ENCODE measurements at places on chromosomes 13 and 19.

- peak; percentile 63 for DNase-seq
Measured at GRCh38 chr19:6393983-6394412, 1.0 kb upstream of the GTF2F1 start.

DNA sequence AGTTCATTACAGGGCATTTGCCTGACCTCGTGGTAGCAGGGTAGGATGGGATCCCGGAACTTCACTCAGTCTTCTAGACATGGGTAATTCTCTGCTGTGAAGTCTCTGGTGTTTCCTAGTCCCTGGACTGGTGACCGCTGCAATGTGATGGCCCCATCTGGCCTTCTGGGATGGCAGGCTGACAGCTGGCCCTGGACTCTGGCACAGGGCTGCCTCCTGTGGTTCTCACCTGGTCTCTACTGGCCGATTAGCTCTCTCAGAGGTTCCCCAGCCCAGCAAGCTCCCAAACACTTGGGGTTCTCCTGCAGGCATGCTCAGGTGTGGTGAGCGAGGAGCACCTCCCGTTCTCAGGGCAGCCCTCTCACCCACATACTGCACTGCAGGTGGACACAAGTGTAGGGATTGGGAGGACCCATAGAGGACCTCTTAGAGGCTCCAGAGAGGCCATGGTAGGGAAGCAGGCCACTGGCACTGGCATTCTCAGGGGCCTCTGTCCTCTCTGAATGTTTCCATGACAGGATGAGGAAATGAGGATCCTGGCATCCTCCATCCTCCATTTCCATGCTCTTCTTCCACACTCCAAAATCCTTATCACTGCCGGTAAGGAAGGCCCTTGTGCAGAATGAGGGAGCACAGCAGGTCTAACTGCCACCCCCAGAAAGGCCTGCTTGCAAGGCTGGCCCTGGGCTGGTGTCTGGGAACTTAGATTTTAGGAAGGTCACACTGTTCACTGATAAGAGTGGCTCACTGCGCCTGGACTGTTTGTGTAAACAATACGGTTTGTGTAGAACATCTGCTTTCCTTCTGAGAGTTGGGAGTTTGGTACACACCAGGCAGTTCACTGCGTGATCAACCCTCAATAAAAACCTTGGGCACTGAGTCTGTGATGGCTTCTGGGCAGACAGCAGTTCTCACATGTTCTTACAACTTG, 31.5 kb upstream of the FARP1 start:
- no peak for DNase-seq

DNA sequence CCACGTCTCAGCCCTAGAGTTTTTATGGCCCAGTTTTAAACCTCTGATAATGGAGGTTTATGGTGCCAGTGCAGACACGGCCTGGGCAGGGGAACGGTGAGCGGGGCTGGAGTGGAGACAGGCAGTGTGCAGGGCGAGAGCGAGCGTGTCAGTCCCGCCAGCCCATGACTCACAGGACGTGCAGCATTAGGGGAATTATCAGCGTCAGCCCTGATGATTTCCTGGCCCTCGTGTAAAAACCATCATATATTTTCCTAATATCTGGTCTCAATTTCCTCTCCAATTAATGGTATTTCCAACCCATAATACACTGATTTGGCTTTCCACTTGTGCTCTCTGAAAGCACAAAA, 104.6 kb upstream of the VSTM2B start:
- no peak for DNase-seq

GRCh38 chr13:29418026-29418425, 177.5 kb downstream of the SLC7A1 start:
- no peak for DNase-seq

DNA sequence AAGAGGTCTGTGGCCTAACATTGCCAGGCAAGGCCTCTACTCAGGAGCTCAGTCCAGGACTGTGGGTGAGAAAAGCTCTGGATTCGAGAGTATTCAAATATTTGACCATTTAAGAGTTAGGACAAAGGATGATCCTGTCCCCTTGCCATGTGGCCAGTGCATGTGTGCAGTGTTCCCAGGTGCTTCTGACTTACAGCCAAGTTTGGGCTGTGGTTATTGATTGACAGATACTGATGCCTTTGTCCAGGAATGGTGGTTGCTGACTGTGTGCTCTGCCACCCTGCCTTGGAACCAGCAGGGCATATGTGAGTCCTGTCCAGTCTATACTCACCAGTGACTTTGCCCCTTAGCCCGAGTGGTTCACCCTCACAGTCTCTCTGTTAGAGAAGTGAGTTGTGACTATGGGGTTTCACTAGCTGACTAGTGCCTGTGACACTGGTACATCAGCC, 51.9 kb downstream of the GARRE1 start:
- DNase-seq, result no peak

DNA sequence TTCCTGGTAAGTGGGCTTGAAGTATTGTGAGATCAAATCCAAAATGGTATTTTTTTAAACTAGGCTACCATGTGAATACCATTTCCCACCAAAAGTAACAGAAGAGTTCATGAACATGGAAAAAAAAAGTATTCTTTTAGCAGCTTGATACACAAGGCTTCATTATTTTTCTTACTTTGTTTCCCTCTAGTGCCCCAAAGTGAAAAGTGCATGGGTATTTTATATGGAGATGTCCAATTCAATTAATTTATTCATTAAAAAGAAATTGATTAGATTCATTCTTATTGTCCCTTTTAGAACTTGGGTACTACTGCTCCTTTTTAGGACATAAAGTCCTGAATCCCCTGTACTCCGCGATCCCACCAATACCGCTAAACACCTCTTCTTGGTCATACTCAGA, 28.6 kb upstream of the SCEL start:
- DNase-seq, result no peak

DNA sequence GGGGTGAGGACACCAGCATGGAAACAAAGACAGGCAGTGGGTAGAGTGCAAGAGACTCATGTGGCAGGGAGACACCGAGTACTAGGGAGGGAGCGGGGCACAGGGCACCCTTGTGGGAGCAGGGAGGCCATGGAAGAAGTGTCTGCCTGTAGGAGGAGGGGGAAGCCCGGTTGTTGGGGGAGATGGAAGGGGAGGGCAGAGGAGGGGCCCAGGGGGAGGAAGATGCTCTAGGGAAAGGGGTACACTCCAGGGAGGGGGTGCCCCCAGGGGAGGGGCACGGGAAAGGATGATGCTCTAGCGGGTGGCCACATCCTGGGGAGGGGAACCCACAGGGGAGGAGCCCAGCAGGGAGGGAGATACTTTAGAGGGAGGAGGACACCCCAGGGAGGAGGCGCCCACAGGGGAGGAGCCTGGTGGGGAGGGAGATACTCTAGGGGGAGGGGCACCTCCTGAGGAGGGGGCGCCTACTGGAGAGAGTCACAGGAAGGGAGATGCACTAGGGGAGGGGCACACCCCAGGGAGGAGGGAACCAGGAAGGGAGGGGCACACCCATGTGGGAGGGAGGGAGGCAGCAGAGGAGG, 24.9 kb downstream of the CPAMD8 start:
- DNase-seq, result no peak

DNA sequence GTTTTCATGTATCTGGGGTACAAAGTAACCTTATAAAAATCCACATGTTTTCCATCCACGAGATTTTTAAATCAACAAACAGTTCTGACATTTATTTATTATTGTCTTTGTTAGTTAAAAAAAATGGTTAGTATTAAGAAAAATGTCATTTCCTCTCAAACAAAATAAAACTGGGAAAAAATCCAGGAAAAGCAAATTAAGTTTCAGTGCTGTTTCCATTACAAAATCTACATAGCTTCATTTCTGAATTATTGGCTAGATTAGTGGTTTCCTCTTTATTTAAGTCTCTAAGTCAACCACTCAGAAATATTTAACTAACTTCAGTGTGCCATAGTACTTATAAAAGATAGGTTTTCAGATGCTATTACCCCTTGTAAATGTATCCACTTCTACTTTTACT, 49.1 kb downstream of the MZT1 start:
- DNase-seq, result no peak

GRCh38 chr13:101059793-101060192, 356.5 kb downstream of the NALCN start:
- DNase-seq, result no peak

DNA sequence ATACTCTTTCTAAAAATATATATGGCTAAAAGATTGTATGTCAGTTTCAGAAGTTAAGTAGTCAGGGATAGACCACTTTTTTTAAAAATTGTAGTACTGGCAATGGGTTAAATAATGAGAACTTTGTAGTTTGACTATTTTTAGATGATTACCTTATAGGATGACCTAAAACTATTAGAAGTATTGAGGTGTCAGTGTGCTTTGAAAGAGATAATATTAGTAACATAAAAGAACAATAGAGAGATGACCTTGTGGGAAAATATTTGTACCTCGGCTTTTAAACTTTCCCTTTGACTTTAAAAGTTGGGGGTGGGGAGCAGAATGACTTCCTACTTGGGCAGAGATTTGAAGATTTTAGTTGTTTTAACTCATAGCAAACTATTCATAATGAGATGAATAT, 48.3 kb downstream of the SLAIN1 start:
- DNase-seq, result no peak

DNA sequence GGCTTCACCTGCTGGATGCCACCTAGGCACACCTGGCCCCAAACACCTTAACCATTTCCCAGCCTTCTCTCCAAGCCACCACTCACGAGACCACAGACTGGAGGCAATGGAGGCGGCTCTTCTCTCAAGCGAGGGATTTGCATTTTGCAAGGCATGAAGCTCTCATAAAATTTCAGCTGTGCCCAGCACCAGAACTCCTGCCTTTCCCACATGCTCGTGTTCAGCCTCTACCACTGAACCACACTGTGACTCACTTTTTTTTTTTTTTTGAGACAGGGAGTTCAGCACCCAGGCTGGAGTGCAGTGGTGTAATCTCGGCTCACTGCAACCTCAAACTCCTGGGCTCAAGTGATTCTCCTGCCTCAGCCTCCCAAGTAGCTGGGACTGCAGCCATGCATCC, 10.6 kb downstream of the NANOS3 start:
- no peak for DNase-seq

DNA sequence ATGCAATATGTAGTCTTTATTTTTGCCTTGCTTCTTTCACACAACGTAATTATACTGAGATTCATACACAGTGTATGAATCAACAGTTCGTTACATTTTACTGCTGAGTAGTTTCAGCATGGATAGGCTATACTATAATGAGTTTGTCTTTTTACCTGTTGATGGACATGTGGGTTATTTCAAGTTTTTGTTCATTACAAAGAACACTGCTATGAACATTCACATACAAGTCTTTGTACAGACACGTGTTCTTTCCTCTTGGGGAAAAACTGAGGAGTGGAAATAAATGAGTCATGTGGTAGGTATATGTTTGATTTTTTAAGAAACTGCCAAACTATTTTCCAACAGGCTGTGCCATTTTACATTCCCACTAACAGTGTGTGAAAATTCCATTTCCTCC, 35.1 kb downstream of the ENOX1 start:
- no peak for DNase-seq

- DNase-seq, result no peak
Measured at GRCh38 chr13:54173996-54174395, 1145.4 kb downstream of the OLFM4 start.

- DNase-seq, result no peak
Measured at GRCh38 chr19:44611812-44612295, 1.5 kb upstream of the IGSF23 start.

GRCh38 chr13:73259061-73260017, 200.5 kb downstream of the KLF5 start:
- DNase-seq, result no peak

DNA sequence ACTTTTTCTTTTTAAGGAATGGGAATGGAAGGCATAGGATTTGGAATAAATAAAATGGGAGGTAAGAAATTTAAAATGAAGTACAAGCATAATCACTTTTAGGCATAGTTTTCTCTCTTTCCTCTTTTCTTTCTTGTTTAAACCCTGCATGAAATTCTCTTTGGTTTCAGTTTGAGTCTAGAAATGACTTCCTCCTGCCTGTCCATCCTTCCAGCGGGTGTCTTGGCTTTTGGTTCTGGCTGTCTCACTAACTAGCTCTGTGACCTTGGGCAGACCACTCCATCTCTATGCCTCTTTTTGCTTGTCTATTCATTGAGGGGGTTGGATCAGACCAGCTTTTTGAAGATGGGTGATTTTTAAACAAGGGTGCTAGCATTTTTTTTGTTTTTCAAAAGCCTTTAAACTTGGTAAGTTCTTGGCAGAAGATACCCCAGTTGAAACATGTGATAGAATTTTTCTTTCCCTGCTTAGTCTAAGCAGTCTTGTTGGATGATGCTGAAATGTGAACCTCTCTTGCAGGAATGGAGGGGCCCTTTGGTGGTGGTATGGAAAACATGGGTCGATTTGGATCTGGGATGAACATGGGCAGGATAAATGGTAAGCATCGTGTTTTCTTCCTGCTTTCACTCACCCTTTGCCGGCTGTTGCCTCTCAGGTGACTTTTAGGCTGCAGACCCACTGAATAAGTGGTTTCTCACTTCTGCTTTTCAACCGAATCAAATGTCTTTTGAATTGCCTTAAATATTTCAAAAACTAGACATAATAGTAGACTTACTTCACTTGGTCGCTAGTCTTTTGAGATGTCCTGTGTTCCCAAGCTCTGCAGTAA, 28.6 kb downstream of the PRAM1 start:
- peak; percentile 43 for DNase-seq

- no peak for DNase-seq
Measured at GRCh38 chr13:43564952-43565351, 221.8 kb downstream of the ENOX1 start.

DNA sequence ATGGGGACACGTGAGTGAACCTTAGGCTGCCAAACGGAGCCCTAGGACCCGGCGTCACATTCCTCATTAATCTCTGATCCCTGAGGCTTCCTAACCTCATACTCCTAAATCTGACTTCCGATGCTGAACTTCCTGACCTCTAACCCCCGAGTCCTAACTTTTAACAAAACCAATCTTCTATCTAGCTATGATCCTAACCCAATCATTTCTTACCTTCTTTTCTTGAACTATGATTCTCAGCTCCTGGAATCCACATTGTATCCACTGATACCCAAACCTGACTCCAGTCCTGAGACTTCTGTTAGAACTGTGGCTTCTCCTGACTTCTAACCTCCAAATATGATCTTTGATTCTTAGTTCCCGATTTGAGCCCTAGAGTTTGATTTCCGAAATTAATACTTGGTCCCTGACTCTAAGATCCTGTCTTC, 447 bp downstream of the NFKBIB start:
- peak; percentile 76 for DNase-seq

- DNase-seq, result no peak
Measured at GRCh38 chr19:33385956-33386355, 12.4 kb downstream of the CEBPG start.

- DNase-seq, result no peak
Measured at GRCh38 chr19:7535998-7536695, 630 bp downstream of the PNPLA6 start.

DNA sequence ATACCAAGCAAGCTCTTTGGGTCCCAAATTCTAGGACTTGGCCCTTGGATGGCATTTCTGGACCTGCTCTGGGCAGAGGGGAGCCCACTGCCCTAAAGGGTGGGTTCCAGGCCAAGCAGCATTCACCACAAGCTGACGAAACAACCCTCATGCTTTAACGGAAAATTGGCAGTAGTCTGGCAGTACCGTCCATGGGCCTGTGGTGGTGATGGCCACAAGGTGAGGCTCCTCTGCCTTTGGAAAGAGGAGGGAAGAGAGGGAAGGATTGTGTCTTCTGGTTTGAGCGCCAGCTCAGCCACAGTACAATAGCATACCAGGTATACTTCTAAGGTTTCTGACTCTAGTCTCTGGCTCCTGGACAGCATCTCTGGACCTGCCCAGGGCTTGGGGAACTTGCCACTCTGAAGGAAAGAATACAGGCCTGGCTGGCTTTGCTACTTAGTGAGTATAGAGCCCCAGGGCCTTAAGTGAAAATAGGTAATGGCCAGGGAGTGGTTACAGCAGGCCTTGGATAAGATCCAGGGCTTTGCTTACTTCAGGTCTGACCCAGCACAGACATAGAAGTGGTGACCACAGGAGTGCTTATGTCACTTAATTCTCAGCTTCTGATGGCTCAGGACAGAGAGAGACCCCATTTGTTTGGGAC, 595.5 kb downstream of the LMO7 start:
- DNase-seq, result no peak

GRCh38 chr19:16406356-16406755, 65.4 kb downstream of the EPS15L1 start:
- no peak for DNase-seq

Measured in suppressor macrophage treated with lipopolysaccharide for 1 hour (primary cell).